ENCODE measurements at places on chromosomes 2 and 18.

- DNase-seq, result no peak
Observed at GRCh38 chr2:127355407-127356008, 32.3 kb downstream of the MAP3K2 start.

DNA sequence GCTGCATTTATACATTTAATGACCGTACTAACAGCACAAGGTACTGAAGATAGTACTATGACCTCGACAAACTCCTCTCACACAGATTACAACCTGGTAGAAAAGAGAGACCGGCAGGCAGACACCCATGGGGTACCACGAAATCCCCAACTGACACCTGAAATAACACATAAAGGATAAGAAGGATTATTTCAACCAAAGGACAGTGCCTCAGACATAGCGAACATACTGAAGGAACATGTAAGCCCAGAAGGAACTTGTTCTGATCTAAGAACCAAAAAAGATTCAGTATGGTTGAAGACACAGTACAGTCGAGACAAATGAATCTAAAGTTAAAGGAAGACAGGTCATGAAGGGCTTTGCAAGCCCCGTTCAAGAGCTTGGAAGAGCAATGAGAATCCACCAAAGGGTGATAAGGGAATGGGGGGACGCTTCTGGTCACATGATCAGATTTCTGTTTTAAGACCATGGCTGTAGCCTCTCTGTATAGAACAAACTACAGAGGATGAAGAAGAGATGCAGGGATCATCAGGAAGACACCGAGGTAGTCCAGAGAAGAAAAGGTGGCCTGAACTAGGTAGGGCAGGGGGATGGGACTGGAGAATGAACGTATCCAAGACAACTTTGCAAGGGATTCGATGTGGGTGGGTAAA, 902 bp downstream of the MCFD2 start:
- DNase-seq, result no peak

- no peak for DNase-seq
Observed at GRCh38 chr2:213315168-213315876, 31.1 kb downstream of the SPAG16 start.

DNA sequence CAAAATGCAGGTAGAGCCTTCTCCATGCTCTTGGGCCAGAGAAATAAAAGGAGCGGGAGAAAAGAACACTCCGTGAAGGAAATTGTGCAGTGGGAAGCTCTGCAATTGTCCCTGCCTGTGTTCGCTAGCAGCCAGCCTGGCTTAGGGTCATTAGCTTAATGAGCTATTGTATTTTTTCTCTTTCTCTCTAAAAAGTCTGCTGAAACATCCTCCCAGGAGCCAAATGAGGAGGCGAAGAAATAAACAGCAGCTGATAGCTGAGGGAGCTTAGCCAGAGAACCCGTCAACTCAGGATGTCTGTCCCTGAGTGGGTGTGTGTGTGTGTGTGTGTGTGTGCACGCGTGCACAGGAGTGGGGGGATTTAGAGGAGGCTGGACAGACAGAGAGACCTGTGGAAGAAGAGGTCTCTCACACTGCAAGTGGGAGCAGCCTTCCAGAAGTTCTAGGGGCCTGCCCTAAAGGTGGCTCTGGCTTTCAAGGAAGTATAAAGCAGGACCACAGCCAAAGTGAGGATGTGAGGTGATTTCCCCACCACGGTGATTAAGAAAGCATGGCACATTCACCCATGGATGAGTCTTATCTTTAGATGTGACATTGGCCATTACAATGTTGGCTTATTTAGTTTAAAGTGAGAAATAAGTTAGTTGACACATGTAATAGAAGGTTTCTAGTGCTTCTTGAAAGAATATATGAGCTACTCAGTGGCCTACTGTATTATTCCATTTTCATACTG, 690.4 kb downstream of the RNF144A start:
- DNase-seq, result no peak

DNA sequence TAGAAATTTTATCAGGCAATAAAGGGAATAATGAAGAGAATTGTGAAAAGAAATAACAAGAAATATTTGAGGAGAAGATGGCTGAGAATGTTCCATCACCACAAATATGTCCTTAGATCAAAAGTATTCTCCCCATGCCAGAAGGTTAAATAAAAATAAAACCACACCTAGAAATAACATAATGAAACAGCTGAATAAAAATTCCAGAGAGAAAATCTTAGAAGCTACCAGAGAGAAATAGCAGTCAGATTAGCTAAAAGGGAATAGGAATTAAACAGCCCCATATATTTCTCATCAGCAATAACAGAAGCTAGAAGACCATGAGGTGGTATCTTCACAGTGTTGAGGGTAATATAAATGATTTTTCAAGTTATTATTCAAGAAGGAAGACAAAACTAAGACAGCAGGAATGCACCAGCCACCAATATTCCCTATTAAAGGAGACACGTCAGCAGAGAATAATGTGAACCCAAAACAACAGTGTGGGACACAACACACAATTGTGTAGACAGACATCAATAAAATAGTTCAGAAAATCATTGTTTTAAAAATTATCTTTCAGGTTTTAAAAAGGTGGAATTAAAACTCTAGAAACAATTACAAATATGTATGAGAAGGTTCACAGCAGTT, 82.0 kb upstream of the NEDD4L start:
- DNase-seq, result no peak

- no peak for DNase-seq
Observed at GRCh38 chr2:118047380-118047826, 33.5 kb upstream of the CCDC93 start.

DNA sequence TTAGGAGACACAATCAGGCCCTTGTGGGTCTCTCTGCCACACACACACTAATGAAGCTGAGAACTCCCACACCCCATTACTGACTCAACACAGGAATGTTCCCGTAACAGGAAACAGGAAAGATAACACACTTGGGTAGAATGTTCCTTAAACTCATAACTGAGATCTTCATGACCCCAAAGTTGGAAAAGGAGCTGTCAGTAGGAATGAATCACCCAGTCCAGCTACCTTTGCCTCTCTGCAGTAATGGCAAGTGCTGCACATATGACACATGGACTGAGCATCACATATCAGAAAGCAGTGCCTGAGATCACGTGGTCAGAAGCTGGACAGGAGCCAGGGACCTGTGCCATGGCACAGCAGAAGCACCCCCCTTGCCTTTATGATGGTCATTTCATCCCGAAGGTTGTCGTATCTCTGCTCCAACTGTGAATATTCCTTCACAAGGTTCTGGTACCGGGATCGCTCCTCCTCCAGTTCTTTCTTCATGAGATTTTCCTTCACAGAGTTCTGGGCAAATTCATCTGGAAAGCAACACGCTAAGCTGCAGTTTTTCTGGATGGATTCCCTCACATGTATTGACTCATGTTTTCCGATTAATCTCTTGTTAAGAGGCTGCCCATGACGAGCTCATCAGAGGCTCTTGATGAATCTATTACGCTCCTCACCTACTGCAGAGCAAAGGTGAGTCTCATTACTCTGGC, 65.4 kb upstream of the ACAA2 start:
- DNase-seq, result no peak

- DNase-seq, result no peak
Observed at GRCh38 chr18:72692595-72692994, 148.5 kb upstream of the CBLN2 start.

GRCh38 chr2:171626949-171627348, 60.3 kb upstream of the DYNC1I2 start:
- DNase-seq, result no peak

DNA sequence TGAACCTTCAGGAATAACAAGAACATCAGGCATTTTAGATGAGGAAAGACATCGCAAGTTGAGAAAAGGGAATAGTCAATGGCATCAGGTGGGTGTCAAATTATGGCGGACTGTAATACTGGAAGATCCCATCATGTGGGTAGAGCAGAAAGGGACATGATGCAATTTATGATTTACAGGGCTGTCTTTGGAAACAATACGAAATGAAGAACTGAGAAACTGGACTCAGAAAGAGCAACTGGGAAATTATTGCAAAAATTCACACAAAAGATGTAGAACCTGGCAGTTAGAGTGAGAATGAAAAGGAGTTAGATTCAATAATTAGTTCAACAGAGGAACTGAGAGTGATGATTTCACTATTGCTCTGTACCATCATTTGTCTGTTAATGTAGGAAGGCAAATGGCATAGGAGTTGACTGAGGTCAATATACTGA, 1635.0 kb upstream of the ACVR2A start:
- no peak for DNase-seq

GRCh38 chr18:9914584-9915290, 921 bp downstream of the VAPA start:
- DNase-seq, result peak; percentile 72

DNA sequence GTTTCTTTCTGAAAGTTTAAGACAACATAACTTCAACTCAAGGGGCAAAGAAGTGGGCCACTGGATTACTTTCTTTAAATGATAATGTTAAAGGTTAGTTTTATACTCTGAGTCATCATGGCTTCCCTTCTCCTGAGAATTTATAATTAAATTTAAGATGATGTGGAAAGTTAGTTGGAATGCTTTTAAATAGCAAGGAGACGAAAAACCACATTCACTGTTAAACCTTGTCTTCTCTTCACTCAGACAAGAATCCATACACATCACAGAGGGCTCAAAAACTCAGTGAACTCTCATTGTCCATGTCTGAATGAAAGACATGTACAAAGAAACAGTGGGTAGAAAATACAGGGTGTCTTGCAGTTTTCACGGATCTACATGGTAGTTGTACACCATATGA, 65.6 kb downstream of the COL5A2 start:
- no peak for DNase-seq

DNA sequence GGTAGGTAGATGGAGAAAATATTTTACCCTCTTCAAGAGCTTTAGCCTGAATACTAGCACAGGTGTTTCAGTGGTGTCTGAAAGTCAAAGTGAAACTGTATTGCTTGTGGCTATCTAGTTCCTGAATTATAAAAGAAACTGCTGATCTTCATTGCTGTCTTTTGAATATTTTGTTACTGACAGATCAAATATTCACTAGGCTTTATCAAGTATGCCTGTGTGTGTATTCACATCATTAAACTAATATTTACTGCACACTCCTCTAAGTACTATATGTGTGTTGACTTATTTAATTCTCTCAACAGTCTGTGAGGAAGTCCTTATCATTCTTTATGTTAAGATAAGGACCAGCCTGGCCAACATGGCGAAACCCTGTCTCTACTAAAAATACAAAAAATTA, 139.6 kb downstream of the SOCS6 start:
- DNase-seq, result no peak

- no peak for DNase-seq
Observed at GRCh38 chr2:102120701-102121159, 21.8 kb upstream of the IL1R1 start.

DNA sequence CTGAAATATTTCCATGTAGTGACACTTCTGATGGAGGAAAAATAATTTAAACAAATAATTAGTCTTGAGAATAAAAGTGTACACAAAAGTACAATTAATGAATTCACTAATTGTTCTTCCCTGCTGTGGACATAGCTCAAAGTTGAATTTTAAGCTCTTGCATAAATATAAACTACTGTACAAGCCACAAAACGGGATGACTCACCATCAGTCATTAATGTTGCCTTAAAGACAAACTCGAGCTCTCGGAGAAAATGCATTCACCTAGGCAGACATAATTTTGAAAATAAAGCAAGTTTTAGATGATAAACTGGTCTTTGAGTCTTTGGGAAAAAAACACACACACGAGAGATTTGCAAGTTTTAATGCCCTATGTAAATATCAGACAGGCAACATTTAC, 436.4 kb downstream of the ZNF521 start:
- no peak for DNase-seq

GRCh38 chr2:40370007-40370395, 81.9 kb downstream of the SLC8A1 start:
- DNase-seq, result no peak

DNA sequence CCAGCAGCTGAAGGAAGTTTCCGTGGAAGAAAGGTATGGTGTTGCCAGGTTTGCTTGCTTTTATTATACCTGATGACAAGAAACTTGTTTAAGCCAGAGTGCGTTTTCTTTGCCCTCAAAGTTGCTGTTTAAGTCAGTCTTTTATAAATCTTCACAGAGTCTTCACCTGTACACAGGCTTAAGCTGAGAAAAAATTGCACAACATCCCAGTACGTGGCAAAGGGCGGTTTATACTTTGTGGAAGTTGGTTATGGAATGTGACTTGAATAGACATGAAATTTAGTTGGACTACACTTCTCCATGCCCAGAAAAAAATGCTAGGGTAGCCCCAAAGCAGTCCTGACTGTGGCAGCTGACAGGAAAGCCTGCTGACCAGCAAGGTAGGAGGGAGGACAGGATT, 121.5 kb downstream of the RTN4 start:
- no peak for DNase-seq

DNA sequence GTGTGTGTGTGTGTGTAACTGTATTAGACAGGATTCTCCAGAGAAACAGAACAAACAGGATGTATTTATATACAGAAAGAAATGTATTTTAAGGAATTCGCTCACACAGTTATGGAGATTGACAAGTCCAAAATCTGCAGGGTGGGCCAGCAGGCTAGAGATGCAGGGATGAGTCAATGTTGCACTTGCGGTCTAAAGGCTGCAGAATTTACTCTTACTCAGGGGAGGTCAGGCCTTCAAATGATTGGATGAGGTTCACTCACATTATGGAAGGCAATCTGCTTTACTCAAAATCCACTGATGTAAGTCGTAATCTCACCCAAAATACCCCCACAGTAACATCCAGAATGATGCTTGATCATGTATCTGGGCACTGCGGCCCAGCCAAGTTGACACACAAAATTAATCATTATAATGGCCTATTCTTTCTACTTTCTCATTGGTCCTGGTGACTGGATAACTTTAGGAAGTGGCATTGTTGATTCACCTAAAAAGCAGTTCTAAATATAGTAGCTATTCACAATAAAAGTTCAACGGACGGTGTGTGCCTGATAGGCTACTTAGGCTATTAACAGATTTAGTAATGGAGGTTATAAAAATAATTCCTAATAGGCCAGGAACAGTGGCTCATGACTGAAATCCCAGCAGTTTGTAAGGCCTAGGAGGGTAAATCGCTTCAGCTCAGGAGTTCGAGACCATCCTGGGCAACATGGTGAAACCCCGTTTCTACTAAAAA, 40.6 kb upstream of the ACYP2 start:
- no peak for DNase-seq

GRCh38 chr2:36965751-36966369, 476 bp downstream of the STRN start:
- DNase-seq, result peak; percentile 92

DNA sequence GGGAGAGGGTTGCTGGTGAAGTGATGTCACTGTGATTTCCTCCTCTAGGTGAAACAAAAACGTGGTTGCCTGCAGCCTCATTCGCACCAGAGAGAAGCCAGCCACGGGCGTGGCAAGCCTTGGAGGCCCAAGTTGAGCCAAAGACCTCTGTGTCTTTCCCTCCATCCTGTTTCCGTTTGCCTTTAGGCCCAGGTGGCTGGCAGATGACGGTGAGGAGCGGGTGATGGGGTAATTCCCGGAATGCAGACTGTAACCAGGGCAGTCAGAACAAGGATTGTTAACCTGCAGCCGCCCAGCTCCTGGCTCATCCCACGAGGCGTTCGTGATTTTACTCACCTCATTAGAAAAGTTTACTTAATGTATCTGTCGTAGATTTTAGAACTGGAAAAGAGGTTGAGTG, 14.4 kb downstream of the CTIF start:
- DNase-seq, result no peak
